Mesothelial cell of epicardium (in vitro differentiated cells): ENCODE measurements at places on chromosomes 3 and 15.

DNA sequence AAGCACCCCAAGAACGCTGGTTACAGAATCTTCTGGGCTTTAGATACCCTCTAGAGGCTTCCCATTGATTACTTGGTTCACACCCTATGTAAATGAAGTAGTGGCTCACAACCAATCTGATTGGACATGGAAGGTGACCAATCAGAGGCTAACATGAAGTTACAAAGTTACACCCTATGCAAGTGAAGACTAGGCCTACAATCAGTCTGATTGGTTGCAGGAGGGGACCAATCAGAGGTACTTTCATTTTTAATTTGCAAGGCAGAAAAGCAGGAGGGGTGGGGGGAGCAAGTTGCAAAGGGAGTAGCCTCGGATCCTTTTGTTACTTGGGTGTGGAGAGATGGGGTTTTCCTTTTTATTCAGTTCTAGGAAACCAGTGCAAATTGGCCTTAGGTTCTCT is 11.1 kb upstream of the RTP2 start:
- DNase-seq: no peak

DNA sequence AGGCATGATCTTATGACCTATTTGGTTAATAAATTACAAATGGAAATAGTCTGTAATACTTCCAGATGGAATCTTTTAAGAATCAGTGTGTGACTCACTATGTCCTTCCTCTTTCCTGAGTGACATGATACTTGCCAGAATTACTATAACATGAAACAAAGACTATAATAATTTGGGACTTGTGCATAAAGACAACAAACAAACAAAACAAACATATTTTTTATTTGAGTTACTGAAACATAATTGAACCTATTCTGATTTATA is 1268.1 kb downstream of the OTOL1 start:
- DNase-seq: no peak

DNA sequence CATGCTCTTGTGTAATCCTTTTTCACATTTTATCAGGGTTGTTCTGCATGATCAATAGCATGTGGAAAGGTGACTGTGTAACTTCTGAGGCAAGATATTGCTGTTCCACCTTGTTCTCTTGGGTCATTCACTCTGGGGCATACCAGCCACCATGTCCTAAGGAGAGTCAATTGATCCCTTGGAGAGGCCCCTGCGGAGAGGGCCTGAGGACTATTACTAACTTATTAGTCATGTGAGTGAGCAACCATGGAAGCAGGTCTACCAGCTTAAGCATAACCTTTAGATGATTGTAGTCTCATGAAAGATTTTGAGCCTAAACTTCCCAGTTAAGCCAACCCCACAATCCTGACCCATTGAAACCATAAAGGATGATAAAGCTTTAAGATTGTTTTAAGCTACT is 22.0 kb upstream of the COL6A5 start:
- no peak for DNase-seq

DNA sequence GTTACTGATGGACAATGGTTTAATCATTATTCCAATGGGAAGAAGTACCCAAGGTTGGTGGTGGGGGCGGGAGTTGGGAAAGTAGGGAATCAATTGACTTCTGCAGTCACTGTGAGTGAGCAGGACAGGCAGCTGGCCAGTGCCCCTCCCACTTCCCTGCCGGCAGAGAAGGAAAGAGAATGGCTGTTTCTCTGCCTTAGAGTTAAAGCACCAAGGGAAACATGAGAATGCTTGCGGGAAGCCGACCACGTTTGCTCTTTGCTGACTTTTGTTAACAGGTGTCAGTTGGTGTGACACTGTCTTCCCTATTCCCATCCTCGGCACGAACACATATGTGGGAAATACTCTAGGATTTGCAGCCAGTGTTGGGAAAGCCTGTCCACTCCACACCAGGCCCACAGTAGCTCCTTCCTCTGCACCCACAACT is 33.5 kb upstream of the MFSD1 start:
- no peak for DNase-seq

GRCh38 chr3:107227091-107227490 is 150.1 kb upstream of the CCDC54 start:
- no peak for DNase-seq

DNA sequence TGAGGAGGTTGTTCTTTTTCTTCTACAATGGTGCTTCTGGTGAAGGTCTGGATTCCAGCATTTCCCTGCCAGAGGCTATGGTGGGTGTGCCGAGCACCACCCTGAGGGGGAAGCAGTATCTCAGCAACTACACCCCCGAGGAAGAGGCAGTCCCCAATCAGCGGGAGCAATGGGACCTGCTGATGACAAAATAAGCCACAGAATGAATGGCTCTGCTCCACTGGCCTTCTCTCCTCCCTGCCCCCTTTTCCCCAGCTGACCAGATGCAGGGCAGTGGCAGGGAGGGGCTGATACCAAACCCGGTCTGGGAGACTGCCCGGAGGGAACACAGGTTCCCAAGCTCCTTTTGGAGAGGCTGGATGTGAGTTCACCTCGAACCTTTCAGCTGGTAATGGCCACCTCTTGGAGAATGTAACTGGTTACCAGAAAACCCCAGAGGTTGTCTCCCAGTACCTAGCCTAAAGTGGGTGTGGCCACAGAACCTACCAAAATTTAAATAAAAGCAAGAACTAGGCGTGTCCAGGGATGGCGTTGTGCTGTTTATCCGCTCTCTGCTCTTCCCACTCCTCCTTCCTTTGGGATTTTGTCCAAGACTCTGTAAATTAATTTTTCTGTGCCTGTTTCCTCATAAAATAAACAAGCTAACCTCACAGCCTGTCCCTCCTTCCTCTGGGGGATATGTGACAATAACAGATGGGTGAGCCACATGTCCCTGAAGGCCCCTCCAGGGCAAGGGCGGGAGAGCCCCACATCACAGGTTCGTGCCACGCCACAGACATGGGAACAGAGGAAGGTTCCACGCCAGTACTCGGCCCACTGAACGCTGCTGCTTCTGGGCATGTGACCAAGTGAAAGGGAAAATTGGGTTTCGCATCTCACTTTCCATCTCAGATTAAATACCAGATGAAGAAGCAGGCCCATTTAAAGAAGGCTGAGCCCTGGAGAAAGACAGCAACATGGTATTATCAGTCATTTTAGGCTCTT is 35.1 kb upstream of the SPTBN5 start:
- no peak for DNase-seq

- no peak for DNase-seq
These were observed 47.7 kb upstream of the SIAH2 start for GRCh38 chr3:150810641-150811040.

DNA sequence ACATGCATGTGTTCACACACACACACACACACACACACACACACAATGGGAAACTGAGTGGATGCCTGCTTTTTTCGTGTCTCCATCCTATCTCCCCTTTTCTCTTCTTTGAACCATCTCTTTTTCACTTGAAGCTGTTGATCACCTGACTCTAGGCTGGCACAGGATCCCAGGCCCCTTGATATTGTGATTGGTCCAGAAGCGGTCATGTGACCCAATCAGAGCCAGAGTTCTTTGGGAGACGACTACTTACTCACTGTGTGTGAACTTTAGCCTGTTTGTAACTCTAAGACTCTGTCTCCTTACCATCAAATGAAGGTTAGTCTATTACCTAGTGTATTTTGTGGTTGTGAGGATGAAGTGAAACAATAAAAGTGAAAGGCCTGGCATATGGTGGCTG is 172.9 kb downstream of the ADAMTS9 start:
- DNase-seq: no peak

DNA sequence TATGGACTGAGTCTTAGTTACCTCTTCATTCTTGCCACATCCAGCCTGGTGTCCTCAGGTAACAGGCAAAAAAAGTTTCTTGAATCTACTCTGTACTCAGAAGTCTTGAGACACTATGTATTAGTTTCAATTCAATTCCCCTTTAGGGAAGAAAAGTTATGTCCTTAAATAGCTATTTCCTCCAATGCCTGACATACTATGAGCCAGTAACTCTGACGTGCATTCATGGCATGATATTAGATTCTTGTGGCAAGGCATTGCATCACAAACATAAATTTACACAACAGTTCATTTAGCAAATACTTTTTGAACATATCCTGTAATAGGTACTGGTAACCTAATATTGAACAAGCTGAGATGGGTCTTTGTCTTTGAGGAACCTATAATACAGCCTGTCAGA is 109.3 kb upstream of the FOXB1 start:
- no peak for DNase-seq

GRCh38 chr3:95731753-95732152 is 1082.6 kb upstream of the EPHA6 start:
- no peak for DNase-seq

- no peak for DNase-seq
These were observed 123.1 kb downstream of the TPRA1 start for GRCh38 chr3:127467391-127467790.

GRCh38 chr15:73865379-73865778 is 8.0 kb upstream of the TBC1D21 start:
- no peak for DNase-seq

- no peak for DNase-seq
These were observed 12.9 kb downstream of the OCA2 start for GRCh38 chr15:28086175-28086703.

DNA sequence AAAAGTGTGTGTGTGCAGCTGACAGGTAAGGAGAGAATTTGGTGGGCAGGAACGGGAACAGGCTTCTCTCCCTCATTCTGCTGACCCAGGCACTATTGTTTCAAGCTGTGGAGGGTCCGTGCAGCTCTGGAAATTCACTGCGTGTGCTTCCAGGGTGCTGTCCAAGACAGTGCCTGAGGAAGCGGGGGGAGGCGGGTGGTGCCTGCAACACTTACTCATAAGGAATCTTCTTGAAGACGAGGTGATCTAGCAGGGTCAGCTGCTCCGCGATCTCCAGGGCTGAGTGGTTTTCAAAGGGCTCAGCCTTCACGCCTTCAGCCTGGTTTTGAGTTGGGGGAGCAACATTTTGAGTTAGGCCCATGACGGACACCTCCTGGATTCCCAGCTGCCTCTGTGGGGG is 46.6 kb upstream of the CTSH start:
- no peak for DNase-seq

DNA sequence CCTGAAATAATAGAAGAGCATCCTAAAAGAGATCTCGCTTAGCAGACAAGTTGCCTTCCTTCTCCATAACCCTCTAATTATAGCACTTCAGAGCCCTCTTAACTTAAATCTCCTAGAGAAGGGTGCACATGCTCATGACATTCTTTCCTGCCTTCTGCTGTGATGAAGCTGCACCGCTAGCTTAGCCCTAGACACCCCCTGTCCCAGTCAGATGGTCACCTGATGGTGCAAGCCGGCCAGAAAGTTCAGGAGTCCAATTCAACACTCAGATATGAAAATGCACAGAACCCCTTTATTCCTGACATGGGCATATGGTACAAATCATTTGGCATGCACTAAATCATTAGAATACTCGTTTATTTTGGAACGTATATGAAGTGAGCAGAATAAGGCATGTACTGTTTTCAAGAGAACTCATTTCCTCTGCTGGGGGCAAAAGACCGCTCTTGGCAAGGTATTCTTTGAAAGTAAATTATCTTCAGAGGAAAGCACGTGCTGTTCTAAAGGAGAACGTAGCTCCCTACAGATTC is 420.4 kb upstream of the PROK2 start:
- no peak for DNase-seq

- DNase-seq: no peak
These were observed 143.1 kb downstream of the LSAMP start for GRCh38 chr3:116302087-116302747.

- no peak for DNase-seq
These were observed 2.0 kb downstream of the C2CD4A start for GRCh38 chr15:62068810-62069167.

GRCh38 chr3:168327856-168328255 is 232.1 kb upstream of the GOLIM4 start:
- no peak for DNase-seq

- DNase-seq: no peak
These were observed 31.2 kb upstream of the PTX3 start for GRCh38 chr3:157405457-157405856.

GRCh38 chr3:75218577-75218976 is 445.6 kb upstream of the FRG2C start:
- no peak for DNase-seq

GRCh38 chr15:40244961-40245523 is 6.2 kb downstream of the PAK6 start:
- peak; percentile 46 for DNase-seq

- DNase-seq: no peak
These were observed 36.8 kb upstream of the SUCLG2 start for GRCh38 chr3:67691207-67691606.

DNA sequence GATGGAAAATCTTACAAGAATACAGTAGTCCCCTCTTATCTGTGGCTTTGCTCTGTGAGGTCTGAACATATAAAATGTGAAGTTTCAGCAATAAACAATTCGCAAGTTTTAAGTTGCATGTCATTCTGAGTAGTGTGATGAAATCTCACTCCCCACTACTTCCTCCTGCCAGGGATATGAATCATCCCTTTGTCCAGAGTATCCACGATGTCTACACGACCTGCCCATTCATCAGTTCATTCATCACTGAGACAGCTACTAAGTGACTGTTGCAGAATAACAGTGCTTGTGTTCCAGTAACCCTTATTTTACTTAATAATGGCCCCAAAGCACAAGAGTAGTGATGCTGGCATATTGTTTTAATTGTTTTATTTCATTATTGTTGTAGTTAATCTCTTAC is 489.2 kb upstream of the UBE2E2 start:
- no peak for DNase-seq
